Naive B cell (primary cell): ENCODE measurements at places on chromosomes 7 and 10. TPM values are rescaled to one million over a fixed set of nuclear protein-coding genes. Genes with fewer than 3 reads are reported as not detected.

Gene FAM221A
- polyA plus RNA-seq: 4.8 TPM

Gene UNCX
- not detected for polyA plus RNA-seq

GRCh38 chr7:100152404-100152803 lies 3.7 kb downstream of the LAMTOR4 start:
- peak; percentile 45 for DNase-seq

Gene CPEB3
- 1.0 TPM for polyA plus RNA-seq

DNA sequence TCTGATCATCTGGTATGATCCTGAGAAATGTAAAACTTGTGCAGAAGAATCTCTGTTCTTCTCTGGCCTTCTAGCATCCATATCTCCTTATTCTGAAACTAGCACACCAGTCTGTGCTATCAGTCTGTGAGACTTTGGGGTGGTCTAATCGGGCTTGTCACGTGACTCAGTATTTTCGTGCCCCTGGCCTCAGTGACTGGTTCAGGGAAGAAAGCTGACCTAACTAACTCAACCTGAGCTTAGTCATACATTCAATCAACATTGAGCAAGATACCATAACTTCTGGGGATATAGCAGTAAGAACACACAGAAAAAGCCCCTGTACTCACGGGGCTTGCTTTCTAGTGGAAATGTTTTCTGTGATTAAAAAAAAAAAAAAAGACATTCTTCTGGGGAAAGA lies 109.3 kb downstream of the DKK1 start:
- DNase-seq: no peak

DNA sequence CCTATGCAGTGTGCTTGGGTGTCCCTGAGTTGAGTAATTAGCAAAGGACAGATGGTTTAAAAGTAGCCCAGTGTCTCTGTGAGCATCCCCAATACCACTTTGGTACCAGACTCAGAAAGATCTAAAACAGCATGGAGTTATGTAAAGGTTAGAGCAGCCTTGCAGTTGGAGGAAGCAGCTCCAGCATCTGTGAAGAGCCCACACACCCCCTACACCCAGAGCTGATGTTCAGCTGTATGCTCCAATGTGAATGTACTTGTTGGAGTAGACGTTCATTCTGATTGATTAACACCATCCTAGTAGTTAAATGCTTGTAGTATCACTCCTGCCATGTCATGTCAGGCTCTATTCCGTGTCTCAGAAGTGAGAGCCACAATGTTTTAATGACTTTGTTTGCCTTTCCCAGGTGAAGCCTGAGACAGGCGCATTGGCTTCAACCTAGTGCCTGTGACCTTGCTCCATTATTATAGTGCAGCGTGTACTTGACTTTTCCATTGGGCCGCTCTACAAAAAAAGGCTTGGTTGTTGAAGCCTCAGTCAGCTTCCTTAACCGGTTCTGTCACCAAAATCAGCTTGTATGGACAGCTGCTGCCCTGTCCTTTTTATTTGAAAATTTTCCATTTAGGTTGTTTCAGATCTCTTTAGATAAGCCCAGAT lies 154.2 kb downstream of the LCOR start:
- DNase-seq: no peak

GRCh38 chr7:108360058-108360800 lies 96.0 kb downstream of the NRCAM start:
- no peak for DNase-seq

DNA sequence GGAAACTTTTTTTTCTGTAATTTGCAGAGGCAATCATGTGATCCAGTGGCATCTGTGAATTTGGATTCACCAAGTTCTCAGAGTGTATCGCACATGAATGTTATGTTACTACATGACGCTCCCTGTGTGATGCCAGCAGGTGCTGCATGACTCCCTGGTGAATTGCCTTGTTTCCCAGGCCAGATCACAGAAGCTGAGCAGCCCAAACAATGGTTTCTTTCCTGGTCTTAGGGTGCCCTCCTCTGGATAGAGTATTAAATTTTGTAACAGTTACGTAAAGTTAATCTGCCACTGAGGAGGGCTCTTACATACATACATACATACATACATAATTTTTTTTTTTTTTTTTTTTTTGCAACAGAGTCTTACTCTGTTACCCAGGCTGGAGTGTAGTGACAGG lies 3.6 kb downstream of the ZSCAN21 start:
- DNase-seq: peak; percentile 15

DNA sequence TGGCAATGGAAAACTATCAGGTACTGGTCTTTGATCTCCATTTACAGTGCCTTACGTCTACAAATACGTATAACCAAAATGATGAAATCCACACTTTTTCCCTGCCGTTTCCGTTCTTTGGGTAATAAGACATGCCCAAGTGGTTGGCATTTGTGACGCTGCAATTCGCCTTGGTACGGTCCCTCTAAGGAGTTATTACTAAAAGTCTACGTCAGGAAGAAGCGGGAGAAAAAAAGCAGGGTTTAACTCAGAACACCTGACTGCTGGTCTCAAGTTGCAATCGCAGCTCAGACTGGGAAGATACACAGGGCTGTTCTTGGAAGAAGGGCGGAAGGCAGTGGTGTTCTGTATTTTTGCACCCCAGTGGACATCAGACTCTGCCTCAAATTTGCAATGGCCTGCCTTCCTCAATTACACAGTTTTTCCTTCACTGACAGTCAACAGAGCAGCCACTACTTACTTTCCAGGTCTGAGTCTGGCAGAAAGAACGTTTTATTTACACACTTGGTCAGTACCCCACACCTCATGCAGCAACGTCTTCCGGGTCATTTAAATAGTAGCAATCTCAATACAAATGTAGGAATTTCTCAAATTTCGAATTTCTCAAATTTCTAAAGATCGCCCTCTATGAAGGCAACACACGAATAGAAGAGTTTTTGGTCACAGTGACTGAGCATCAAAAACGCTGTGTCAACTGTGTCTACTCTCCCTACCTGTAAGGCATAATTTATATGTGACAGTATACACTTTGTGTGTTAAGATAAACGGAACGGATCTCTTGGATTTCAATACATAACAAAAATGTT lies 2.1 kb downstream of the BAIAP2L1 start:
- no peak for DNase-seq

DNA sequence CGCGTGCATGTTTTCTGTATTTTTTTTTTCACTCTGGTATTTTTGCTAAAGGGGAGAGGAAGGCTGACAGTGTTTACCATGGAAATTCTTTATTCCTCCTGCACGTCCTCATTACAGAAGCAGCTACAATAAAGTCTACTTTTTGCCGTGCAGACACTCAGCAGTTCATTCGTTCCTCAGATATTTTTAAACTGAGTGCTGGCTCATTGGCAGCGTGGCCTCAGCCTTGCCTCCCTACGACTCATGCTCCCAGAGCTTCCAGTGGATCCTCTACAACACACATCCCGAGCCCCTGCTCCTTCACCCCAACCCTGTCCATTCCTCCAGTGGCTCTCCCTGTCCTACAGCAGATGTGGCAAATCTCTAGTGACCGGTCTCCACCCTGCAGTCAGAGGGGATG lies 239.2 kb upstream of the ZMIZ1 start:
- no peak for DNase-seq

- no peak for DNase-seq
Observed at GRCh38 chr7:69847921-69848612, 249.8 kb downstream of the AUTS2 start.

Gene KNDC1
- polyA plus RNA-seq: 0.08 TPM

Gene PODXL
- polyA plus RNA-seq: 0.68 TPM

- no peak for DNase-seq
Observed at GRCh38 chr7:68155676-68156075, 1159.0 kb downstream of the TYW1 start.

DNA sequence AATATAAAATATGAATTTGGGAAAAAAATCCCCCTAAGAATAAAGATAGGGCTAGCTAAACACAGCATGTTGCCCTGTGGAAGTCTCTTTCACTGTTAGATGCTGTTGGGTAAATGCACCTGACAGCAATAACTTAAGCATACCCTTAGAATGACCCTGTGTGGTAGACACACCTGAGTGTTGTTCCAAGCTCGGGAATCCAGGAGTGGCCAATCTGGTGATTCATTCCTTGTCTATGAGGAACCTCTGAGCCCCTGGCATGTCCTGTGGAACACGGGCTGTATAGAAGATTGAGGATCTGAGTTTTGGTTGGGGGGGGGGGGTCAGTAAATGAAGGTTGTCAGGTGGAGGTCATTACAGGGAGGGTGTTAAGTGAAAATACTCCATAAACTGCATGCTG lies 730.0 kb upstream of the IGFBP3 start:
- no peak for DNase-seq

Gene CCDC3
- polyA plus RNA-seq: not detected

GRCh38 chr10:124917428-124918190 lies 24.3 kb upstream of the ZRANB1 start:
- DNase-seq: no peak

DNA sequence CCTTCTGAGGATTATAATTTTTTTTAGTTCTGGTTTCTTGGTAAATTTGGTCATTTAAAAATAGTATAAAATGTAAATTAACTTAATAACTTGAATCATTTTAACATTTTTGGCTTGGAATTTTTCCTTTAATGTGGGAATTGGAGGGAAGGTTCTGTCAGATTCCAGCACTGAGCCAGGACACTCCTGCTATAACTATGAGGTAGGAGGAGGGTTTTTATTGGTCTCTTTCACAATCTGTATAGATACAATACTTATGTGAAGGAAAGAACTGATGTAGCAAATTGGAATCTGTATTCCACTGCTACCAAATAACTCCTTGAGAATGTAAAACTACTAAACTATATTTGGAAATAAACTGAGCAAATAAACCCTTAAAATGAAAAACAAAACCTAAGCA lies 3.2 kb downstream of the PRKG1 start:
- DNase-seq: no peak
